ENCODE measurements at places on chromosomes 3 and 15.

- no peak for DNase-seq
Measured at GRCh38 chr3:69339760-69340159, 46.1 kb downstream of the FRMD4B start.

GRCh38 chr15:52683580-52683979 lies 4.4 kb upstream of the ATOSA start:
- no peak for DNase-seq

GRCh38 chr3:113548501-113548900 lies 16.1 kb downstream of the SIDT1 start:
- no peak for DNase-seq

GRCh38 chr3:154753101-154753500 lies 323.1 kb upstream of the GPR149 start:
- no peak for DNase-seq

DNA sequence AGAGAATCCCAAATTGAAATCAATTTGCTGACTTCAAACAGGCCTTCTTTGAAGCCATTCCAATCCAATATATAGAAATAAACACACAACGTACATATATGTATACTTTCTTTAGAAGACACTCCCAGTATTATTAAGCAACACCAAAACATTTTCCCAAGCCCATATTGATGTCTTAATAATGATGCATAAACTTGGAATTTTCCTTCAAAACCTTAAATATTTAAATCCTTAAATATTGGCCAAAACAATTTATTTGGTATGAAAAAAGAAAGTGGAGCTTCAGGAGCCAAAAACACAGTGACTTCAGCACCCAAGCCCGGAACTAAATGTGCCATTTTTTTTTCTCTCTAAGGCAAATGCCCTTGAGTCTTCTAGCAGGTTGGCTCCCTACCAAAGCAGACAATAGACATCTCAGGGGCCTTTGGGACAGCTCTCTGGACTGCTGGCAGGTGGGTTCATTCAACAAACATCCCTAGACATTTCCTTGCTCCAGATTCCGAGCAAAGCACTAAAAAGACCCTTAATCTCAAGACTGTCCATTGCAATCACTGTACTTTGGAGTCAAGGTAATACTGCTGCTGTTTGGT lies 384.7 kb downstream of the NTRK3 start:
- no peak for DNase-seq

DNA sequence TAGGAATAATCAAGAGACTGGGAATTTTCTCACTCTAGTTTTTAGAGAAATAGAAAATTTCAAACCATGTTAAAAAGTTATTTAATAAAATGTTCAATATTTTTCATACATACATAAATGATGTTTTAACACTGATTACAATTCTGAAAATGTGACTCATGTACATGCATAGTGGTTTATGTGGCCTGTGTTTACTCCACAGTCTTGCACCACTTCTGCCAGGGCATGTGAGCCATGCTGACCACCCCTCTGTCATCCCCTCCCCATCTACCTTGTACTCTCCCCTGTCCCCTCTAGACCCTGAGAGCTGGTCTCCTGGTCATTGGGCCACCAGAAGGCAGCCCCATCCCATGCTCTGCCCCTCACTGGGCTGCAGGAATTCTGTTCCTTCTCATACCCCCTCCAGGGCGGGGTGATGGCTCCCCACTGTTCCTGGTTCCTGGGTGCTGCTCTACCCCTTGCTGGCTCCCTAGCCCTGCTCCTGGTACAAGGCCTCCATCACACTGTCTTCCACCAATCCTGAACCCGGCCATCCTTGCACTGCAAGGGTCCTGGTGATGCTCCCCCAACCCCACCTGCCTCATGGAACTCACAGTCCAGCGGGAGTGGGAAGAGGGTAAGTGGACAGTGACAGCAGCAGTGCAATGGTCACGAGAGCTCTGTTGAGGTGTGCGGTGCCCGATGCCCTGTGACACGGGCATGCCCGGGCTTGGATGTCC lies 24.2 kb upstream of the SLC41A3 start:
- no peak for DNase-seq

DNA sequence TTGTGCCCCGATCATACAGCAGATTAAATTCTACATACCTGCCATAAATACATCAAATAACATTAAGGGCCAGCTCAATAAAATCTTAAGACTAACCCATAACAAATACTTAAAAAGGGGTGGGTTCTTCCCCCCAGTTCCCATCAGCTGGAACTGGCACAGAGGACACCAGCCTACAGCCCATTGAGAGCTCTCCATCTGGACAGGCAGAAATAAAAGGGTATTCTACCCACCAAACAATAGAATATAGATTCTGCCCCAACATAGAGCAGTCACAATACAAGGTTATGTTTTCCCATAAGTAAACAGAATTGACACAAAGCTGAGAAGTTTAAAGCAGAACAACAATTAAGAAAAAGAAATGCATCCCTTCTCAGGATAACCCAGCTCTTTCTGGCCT lies 11.9 kb downstream of the CPOX start:
- no peak for DNase-seq

GRCh38 chr3:31431321-31431720 lies 101.4 kb upstream of the STT3B start:
- no peak for DNase-seq

DNA sequence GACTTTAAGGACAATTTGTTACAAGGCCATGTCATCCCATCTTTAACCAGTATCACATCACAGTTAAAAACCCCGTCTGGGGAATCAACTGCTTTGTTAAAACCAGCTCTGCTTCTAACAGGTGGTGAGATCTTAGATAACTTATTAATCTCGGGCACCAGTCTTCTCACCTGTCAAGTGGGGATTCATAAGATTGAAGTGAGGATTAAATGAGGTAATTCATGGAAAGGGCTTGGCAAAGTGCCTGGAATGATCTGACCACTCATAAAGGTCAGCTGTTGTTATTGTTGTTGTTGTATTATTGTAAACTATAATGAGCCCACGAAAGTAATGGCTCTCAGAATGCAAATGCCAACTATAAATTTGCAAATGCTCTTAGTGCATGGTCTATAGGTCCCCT lies 30.1 kb upstream of the SLC24A5 start:
- no peak for DNase-seq

DNA sequence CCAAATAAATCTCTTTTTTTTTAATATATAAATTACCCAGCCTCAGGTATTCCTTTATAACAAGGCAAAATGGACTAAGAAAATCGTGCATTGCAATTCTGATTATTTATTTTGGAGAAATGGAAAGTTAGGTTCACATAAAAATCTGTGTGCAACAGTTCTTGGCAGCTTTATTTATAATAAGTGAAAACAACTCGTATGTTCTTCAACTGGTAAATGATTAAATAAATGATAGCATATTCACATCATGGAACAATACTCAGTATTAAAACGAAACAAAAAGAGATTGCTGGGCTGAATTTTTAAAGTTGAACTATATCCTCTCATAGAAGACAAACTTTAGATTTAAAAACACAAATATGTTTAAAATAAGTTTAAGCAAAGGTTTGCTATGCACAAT lies 176.3 kb upstream of the ZNF385D start:
- DNase-seq = no peak

GRCh38 chr3:167306319-167306718 lies 73.8 kb downstream of the ZBBX start:
- DNase-seq = no peak

- DNase-seq = no peak
Measured at GRCh38 chr3:9146367-9147071, 102.9 kb downstream of the SRGAP3 start.

- DNase-seq = peak; percentile 39
Measured at GRCh38 chr3:169813757-169814517, 1.2 kb upstream of the LRRC34 start.

DNA sequence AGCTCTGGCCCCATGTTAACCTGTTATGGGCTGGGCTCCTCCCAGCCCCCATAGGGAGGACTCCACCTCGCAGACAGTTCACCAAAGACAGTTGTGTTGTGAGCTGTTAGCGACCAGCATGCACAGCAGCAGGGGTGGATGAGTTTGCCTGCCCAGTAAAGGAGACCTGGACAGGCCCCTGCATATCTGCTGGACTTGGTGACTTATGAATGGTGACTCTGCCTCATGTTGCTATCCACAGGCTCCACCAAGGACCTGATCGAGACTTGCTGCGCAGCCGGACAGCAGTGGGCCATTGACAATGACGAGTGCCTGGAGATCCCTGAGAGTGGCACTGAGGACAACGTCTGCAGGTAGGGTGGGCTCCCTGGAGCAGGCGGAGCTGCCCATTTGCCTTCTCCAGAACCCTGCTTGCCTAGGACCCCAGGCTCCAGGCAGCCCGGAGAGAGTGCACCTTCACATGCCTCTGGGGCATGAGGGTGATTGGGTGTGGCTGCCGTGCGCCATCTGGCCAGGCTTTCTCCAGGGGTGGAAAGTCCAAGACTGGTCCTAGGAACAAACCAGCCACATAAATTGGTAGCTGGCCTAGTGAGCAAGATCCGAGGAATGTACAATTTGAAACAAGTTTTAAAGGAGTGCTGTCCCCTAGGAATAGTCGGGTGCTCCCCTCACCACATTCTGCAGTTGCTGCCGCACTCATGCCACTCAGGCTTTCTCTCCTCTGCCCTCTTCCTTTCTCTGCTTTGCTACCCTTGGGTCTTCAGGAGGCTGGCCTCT lies 59.1 kb downstream of the FBLN2 start:
- no peak for DNase-seq

DNA sequence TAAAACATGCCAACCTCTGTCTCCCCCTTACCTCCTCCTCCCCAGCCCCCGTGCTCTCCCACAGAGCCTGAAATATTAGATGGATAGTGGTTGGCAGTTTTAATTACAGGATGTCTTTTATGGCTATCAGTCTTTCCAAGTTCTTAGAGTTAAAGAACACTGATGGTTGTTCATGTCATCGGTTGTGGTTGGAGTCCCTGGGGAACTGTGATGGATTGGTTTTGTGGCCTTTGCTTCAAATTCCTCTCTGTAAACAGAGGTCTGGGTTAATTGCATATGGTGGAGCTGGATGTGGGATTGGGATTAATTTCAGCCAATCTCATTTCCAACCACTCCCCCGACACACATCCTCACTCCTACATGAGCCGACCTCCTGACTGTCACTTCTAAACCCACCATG lies 164.5 kb upstream of the PROK2 start:
- DNase-seq = no peak

- DNase-seq = no peak
Measured at GRCh38 chr3:182092662-182093262, 381.0 kb downstream of the SOX2 start.

DNA sequence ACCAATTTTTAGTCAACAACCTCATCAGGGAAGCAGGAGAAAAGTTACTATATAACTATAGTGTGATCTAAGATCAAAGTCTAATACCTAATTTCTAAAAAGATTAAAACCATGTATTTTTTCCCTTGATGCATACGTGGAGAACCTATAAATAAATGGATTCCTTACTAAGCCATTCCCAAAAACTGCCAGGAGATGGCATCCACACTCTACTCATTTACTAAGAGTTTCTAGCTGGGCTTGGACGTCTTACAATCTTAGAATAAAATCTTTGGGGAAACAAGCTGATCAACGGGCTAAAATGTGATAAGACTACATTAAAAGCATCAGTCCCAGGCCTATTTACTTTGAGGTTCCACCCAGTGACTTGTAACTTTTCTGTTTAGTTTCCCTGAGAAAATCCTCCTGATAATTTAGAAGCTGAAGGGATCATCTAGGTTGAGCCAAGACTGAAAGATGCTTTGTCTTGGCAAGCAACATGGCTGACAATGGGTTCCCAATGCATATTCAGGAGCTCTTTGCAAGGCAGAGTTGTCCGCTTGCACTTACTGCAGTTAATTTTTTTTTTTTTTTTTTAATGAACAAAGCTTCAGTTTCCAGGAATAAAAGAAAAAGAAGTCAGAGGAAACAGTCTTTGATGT lies 85.5 kb upstream of the FGF12 start:
- DNase-seq = no peak

- DNase-seq = no peak
Measured at GRCh38 chr15:73323956-73324355, 44.8 kb downstream of the HCN4 start.

GRCh38 chr3:20404741-20405100 lies 218.7 kb upstream of the SGO1 start:
- no peak for DNase-seq

GRCh38 chr3:30527186-30527585 lies 79.2 kb upstream of the TGFBR2 start:
- DNase-seq = no peak

- no peak for DNase-seq
Measured at GRCh38 chr3:177411201-177411600, 213.9 kb upstream of the TBL1XR1 start.

DNA sequence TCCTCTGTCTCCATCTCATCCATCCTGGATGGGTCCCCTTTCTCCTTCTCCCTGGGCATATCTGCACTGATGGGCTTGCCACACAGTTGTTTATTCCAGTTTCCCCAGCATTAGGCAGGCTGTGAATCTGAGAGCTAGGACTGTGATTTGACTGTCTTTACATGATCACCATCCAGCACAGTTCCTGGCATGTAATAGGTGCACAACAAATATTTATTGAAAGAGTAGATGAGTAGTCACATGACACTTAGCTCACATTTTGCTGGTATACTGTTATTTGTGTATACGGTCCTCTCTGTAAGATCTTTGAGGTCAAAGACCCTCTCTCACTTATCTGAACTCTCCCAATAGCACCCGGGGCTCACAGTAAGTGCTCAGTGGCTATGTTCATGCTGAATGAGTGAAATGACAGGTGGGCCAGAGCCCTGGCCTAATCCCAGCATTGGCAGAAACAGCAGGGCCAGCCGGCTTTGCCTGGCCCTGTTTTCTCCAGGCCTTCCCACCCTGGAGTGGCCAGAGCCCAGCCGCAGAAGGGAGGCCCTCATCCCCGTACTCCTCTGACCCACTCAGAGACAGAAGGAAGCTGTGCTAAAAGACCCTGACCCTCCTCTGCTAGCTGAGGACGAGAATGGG lies 16.2 kb upstream of the BAHD1 start:
- no peak for DNase-seq

DNA sequence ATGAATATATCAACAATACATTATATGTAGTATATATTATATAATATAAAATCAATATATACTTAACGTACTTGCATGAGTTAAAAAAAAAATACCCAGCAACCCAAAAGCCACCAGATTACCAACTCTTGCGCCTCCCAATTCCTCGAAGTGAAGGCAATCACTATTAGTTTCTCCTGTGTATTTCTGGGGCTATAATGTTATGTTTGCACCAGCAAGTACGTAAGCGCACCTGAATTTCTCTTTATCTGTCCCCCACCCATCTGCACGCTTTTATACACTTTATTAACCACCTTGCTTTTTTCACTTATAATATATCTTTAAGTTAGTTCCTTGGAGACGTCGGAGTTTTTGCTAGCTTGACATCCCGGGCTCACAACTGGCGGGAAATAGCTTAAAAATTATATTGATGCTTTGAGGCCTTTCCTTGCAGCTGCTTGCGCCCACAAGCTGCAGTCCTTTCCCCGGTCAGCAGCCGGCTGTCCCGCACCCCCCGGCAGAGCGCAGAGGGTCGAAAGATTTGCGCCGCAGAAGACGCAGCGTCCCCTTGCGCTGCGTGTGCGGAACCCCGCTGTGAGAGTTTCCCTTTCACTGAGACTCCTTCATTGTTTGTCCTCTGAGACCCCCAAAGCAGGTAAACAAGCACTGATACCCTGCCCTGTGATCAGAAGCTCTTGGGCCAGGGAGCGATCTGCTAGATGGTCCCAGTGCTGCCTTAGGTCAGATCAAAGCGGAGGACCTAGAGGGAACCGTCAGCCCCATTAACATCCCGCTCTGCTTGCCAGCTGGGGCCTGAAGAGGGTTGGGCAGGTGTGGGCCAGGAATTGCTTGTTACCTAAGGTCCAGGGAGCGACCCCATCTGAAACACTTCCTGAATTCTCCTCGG lies 8.9 kb upstream of the EOMES start:
- DNase-seq = no peak
